Stomach (tissue), 19 donors: ENCODE measurements at places on chromosomes 2 and 18. TPM values are rescaled to one million over a fixed set of nuclear protein-coding genes. Genes with fewer than 3 reads are reported as not detected.

PTPRN gene
- polyA plus RNA-seq: 1.5 TPM

EIF5B gene
- polyA plus RNA-seq: 28.5 TPM

SLC4A3 gene
- polyA plus RNA-seq: 2.5 TPM

GNAL gene
- polyA plus RNA-seq: 1.1 TPM

OBSL1 gene
- 30.3 TPM for polyA plus RNA-seq

DNA sequence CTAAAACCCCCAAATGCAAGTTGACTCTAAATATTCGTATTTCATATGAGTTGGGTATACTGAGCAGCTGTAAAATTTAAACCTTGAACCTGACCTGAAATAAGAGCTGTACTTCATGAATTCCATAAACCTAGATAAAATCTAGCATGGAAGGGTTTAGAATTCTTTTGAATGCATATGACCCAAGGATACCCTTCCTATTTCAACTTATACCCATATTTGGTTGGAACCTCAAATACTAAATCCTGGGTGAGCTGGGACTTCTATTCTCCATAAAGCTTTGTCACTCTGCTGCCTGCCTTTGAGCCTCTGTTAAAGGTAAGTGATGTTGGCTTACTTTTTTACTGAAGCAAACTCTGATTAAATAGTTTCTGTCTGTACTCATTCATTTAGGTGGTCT lies 994.6 kb downstream of the SUCLG1 start:
- DNase-seq: no peak

- DNase-seq: no peak
Observed at GRCh38 chr2:133447303-133447702, 121.0 kb downstream of the NCKAP5 start.

- peak; percentile 39 for DNase-seq
Observed at GRCh38 chr2:226623587-226624368, 175.8 kb downstream of the IRS1 start.

- peak; percentile 62 for DNase-seq
Observed at GRCh38 chr2:164560181-164560792, 61.0 kb downstream of the GRB14 start.

DNA sequence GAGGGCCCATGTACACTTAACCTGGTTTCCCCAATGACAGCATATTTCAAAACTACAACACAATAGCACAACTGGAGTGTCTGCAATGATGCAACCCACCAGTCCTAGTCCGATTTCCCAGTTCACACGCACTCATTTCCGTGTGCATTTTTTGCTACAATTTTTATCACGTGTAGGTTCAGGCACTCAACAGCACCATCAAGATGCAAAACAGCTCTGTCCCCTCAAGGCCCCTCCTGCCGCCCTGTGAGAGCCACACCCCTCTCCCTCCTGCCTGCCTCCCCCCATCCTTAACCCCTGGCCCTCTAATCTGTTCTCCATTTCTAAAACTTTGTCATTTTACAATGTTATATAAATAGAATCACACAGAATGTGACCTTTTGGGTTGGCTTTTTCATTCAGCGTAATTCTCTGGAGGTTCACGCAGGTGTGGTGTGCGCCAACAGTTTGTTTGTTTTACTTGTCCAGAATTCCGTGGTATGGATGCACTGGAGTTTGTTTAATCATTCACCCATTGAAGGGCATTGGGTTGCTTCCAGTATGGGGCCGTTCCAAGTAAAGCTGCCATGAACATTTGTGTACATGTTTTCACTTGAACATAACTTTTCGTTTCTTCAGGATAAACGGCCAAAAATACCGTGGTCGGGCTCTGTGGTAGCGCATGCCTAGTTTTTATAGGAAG lies 8.4 kb downstream of the KCNIP3 start:
- peak; percentile 85 for DNase-seq

GRCh38 chr2:72165792-72166191 lies 18.1 kb upstream of the CYP26B1 start:
- no peak for DNase-seq

DNA sequence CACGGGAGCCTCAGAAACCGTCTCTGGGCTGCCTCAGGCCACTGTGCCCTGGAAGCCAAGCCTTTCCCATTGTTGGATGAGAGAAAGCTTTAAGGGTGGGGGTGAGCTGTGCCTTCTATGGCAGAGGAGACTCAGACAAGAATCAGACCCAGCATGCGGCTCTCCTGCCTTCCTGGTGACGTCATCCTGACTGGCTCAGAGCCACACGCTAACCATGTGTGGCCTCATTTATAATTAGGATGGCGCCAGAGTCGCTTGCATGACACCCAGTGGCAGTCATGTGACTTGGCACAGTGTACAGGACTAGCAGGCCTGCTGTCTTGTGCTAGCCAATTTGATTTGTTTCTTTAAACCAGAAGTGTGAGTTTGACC lies 99.1 kb downstream of the SH3BP4 start:
- DNase-seq: peak; percentile 96

DNA sequence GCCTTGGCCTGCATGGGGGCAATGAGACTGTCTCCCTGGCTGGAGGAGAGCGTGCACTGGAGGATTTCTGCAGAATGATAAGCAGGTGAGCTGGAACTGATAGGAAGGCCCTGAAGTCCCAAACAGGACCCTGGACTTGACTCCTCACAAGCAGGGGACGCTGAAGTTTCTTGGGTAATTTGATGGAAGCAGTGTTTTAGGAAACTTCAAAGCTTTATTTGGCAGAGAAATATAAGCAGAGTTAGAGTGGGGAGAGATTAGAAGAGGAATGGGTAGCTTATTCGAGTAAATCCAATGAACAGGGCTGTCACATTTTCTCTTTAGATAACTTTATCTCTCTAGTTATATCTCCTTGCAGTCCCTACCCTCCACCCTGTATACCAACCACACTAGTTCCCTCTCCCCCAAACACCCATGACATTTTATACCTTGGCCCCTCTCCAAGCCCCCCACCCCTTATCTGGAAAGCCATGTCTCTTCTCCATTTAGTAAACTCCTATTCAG lies 73.6 kb upstream of the IGFBP5 start:
- DNase-seq: no peak

- no peak for DNase-seq
Observed at GRCh38 chr2:9243357-9243756, 36.7 kb downstream of the ASAP2 start.

- DNase-seq: no peak
Observed at GRCh38 chr2:176205126-176205525, 16.7 kb downstream of the HOXD1 start.

- DNase-seq: no peak
Observed at GRCh38 chr2:199569336-199569735, 111.6 kb upstream of the SATB2 start.
